ENCODE measurements at places on chromosomes 5 and 9.

DNA sequence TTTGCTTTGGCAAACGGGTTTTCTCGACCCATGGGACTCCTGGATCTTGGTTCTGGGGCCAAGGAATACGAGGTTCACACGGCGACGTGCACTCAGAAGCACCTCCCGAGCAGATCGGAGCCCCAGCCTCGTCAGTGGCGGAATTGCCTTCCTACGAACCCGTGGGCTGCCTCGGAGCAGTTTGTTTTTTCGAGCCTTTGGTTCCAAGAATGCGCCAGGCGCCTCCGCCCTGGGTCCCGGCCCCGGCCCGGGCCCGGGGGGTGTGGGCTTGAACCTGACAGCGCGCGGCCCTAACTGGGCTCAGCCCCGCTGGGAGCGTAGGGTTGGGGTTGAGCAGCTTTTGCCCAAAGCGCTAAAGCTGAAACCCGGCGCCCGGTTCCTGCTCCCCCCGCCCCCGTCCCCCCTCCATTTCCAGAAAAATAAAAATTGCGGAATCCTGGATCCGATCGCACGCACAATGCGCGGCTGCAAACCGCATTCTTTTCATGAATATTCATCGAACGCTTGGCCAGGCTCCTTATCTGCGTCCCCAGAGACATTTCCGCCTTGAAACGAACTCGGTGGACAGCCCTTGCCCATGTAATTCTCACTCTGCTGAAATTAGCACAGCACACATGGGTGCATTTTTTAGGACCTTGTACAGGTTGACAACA lies 1.0 kb downstream of the BASP1 start:
- DNase-seq = peak; percentile 84
- peak overlapping the region; percentile 69 for H3K27ac ChIP-seq
- no peaks in the 10 kb centered on the region for H3K27me3 ChIP-seq

DNA sequence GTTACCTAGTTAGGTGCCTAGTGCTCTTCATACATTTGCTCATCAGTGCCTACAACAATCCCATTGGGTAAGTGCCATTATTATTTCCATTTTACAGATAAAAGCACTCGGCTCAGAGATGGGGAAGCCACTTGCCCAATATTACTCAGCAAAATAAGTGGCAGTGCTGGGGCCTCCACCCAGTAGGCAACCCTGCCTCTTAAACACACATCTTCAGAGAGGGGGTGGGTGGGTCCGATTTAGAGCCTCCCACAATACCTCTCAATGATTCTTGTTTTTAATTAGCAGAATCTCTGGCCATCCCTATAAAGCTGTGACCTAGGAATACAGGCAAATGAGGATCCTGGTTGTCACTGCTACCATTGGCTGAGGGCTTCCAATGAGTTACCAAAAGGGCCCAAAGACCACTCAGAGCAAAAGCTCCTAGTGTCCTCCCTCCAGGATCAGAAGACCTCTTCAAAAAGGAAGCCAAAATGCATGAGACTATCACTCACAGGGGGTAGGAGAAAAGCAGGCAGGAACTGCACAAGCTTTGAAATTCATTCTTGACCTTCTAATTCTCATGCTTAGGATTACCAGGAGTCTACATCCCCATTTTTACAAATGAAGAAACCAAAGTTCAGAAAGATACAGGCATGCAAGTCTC lies 36.1 kb upstream of the UBE2D2 start:
- DNase-seq = no peak
- no peaks in the 10 kb centered on the region for H3K36me3 ChIP-seq
- no peak overlapping the region for H3K27ac ChIP-seq
- no peak overlapping the region for H3K4me3 ChIP-seq
- H3K27me3 ChIP-seq = no peaks in the 10 kb centered on the region

DNA sequence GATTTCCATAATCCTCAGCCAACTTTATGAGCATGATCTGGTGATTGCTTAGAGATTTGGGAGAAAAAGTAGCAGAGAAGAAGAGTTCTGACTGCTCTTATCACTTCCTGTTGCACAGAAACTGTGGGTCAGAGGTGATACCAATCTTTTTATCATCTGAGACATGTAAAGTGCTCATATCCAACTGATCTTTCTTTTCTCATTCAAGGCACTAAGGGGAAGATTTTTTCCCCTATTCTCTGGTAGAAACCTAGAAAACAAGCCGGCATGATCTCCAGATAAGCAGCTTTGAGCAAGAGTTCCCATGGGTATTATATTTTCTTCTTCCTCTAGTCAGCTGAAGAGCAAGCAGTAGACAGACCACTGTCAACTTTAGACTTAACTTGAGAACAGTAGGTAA lies 29.0 kb upstream of the GPR150 start:
- no peak overlapping the region for H3K27ac ChIP-seq
- H3K36me3 ChIP-seq = no peaks in the 10 kb centered on the region
- no peak for DNase-seq
- H3K4me3 ChIP-seq = no peak overlapping the region

GRCh38 chr9:78038620-78039300 lies 7.1 kb upstream of the GNAQ start:
- no peaks in the 10 kb centered on the region for H3K36me3 ChIP-seq
- H3K27ac ChIP-seq = no peak overlapping the region
- peak; percentile 71 for DNase-seq
- no peak overlapping the region for H3K4me3 ChIP-seq
- no peaks in the 10 kb centered on the region for H3K27me3 ChIP-seq
